Bone marrow (tissue), 2 donors: ENCODE measurements at places on chromosomes 1 and 21.

- DNase-seq: no peak
Observed at GRCh38 chr21:33543505-33544129, 779 bp downstream of the SON start.

GRCh38 chr1:89260566-89261255, 11.9 kb downstream of the GBP5 start:
- DNase-seq: no peak

- no peak for DNase-seq
Observed at GRCh38 chr21:35469498-35469897, 420.4 kb upstream of the RUNX1 start.

GRCh38 chr1:230825761-230826160, 42.6 kb downstream of the C1orf198 start:
- DNase-seq: no peak

GRCh38 chr1:241495741-241496140, 23.8 kb downstream of the FH start:
- no peak for DNase-seq

DNA sequence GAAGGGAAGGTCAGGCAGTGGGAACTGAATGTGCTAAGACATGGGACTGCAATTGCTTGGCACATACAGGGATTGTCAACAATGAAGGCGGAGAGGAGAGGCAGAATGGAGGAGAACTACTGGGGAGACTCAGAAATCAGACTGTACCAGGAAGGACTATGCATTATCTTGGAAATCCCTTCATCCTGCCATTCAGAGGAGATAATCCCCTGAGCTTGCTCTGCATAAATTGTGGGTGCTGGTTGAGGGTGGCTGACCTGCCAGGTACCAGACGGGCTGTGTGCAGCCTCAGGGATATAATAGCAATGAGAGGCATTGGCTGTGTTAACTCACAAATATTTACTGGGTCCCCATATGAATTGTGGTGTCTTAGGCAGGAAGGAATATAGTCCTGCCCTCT, 5.0 kb upstream of the TRABD2B start:
- no peak for DNase-seq

DNA sequence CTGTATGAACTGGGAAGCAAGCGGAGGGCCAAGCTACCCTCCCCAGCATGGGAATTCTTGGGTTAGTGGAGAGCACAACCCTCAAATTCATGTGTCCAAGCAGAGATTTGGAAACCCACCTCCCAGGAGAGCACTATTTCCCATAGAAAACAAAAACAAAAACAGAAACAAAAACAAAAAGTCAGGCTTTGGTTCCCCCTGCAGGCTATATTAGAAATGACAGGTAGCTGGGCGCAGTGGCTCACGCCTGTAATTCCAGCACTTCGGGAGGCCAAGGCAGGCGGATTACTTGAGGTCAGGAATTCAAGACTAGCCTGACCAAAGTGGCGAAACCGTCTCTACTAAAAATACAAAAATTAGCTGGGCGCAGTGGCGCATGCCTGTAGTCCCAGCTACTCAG, 10.8 kb downstream of the MINDY1 start:
- DNase-seq: no peak

- DNase-seq: no peak
Observed at GRCh38 chr1:2503554-2504224, 22.7 kb downstream of the PANK4 start.

GRCh38 chr1:20117236-20117635, 2.1 kb downstream of the PLA2G2D start:
- DNase-seq: no peak

- no peak for DNase-seq
Observed at GRCh38 chr1:223784541-223784940, 61.2 kb downstream of the TP53BP2 start.

GRCh38 chr1:85818371-85818770, 110.1 kb upstream of the ZNHIT6 start:
- no peak for DNase-seq

DNA sequence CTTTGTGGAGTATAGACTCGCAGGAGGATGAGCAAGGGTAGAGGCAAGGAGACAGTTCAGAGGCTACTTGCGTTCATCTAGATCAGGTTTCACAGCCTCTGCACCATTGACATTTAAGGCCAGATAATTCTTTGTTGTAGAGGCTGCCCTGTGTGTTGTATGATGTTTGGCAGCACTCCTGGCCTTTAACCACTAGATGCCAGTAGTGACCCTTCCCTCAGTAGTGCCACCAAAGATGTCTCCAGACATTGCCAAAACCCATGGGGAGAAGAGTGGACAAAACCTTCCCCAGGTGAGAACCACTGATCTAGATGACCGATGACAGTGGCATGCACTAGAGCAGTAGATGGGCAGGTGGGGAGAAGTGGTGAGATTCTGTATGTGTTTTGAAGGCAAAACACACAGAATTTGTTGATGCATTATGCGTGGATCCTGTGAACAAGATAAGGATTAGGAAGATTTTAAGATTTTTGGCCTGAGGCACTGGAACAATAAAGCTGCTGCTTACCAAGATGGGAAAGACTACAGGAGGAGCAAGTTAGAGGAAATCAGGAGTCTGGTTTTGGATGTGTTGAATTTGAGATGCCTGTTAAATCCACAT, 9.9 kb upstream of the COG2 start:
- DNase-seq: no peak

- DNase-seq: no peak
Observed at GRCh38 chr1:226710501-226710900, 28.6 kb downstream of the ITPKB start.

DNA sequence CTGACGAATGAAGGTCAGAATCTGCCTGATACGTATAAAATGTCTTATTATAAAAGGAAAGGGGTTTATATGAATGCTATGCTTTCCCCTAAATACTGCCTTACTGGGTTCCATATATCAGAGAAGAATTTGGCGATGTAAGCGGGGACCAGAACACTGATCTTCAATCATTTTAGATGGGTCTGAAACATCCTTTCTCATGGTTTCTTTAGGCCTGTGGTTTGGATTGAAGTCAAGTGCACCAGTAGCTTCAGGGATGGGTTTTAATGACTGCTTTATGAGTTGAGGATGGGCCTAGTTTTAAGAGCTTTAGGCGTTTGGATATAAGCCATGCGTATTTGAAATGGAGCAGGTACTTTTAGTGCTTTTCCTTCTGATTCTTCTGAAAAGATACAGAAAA, 6.9 kb downstream of the FMN2 start:
- no peak for DNase-seq

DNA sequence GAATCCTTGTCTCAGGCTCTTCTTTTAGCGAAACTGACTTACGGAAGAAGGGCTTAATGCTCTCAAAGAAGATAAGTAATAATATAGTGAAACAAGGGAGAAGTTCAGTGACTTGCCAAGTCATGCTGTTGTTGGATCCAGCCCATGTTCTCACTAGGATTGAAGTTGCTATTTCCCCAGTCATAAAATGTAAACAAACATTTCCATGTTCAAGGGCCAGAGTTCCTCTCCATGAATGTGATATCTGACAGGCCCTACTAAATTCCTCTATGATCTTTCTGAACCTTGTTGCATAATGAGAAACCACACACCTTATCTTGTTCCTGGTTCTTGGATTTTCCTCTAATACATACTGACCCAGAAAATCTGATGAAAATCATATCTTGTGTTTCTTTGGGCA, 876.5 kb upstream of the B3GALT2 start:
- DNase-seq: no peak

GRCh38 chr1:227314014-227314848, 4.1 kb downstream of the CDC42BPA start:
- DNase-seq: no peak

DNA sequence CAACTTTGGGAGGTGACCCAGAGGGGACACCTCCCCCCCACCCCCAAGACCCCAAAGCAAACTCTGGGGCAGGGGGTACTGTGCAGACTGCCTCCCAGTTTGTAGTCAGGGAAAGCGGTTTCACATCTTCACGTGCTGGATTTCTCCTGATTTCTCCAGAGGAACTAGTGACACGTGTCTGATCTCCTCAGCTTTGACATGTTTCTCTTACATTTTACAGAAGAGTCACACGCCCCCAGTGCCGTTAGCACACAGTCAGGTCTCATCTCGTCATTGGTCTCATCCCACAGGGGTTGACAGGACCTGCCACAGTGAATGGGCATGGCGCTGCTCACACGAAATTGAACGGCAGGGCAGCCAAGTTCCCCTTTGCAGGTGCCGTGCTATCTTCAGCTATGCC, 11.8 kb downstream of the PDPN start:
- DNase-seq: no peak

DNA sequence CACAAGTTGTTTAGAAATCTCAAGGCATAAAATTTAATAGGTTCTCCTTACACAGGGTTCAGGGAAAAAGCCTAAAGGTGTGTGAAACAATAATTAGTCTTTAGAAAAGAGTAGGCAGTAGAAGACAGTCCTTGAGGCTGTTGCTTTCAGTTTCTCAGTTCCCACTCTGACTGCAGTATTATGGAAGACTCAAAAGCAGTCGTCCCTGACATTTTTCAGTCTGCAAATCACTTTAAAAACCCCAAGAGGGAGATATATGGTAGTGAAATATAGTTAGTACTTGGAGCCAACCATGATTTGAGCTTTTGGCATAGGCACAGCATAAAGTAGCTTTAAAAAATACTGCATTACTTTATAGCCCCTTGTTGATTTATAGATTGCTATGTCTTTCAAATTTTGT, 299.7 kb downstream of the OLFM3 start:
- no peak for DNase-seq
